ENCODE measurements at places on chromosomes 1 and 21.

- DNase-seq: no peak
Observed at GRCh38 chr1:88877382-88877825, 14.0 kb downstream of the GTF2B start.

DNA sequence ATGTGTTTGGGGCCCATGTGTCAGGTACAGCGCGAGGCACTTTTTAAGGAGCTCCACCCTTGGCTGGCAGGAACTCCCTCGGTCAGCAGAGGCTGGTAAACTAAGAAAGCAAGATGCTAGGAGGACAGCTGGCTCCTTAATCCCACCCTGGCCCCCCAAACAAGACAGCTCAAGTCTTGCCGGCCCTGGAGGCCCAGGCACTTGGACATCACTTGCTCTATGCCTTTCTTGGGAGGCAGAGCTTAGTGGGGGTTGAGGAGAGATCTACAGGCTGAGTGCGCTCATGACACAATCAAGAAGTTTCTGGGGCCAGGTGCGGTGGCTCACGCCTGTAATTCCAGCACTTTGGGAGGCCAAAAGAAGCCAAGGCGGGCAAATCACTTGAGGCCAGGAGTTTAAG lies 78.1 kb downstream of the CD34 start:
- DNase-seq: no peak

DNA sequence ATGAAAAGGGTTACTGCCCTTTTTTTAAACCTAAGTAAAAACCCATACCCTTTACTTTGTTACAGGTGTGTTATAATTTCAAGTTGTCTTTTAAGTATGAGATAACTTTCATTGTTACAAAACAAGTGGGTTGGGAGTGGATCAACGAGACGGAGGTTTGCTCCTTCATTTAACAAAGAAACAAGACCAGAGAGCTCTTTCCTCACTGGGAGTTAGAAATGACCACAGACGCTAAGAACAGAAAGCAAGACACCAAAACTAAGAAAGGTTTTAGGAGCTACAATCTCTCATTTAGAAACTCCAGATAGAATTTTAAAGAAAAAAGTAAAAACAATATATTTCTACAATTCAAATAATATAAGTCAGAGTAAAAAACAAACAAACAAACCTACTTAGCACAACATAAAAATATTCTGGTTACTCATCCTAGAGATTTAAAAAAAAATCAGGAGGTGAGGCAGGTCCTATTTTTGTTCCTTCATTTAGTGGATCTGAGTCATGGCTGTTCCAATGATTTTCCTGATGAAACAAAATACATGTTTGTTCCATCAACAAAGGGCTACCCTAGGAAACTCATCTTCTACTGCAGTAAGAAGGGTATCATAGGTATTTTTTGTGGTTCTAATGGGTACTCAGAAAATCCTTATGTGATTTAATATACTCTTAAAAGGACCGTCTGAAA lies 33.0 kb downstream of the APP start:
- no peak for DNase-seq

DNA sequence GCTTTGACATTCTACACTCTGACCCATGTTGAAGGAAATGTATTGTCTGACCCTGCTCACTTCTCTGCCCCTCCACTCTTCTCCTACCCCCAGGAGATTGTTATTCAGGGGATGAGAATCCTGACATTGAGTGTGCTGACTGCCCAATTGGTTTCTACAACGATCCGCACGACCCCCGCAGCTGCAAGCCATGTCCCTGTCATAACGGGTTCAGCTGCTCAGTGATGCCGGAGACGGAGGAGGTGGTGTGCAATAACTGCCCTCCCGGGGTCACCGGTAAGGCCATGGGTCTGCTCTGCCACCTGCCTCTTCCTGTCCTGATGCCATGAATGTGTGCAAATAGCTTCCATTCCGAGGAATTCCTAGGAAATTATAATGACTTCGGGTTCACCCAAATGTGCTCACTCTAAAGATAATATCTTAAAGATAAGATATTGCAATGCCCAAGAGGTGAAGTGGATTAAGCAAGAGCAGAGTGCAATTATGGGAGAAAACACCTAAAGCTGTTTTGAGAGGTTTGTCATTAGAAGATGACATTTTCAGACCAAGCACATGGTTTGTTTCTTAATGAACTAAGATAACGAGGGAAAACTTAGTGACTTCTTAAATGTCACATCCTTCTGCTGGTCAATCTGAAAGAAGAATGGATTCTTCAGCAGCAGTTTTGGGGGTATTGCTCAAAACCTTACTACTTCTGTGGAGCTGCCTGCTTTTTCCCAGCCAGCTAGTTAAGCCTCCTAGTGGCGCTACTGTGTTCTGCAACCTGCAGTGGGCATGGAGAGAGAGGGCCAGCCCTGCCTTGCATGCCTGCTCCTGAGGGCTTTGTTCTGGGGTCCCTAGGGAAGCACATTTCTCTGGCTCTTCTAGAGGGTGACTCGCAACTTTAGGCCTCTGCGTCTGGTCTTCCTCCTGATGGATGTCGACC lies 41.6 kb downstream of the LAMC2 start:
- peak; percentile 17 for DNase-seq

DNA sequence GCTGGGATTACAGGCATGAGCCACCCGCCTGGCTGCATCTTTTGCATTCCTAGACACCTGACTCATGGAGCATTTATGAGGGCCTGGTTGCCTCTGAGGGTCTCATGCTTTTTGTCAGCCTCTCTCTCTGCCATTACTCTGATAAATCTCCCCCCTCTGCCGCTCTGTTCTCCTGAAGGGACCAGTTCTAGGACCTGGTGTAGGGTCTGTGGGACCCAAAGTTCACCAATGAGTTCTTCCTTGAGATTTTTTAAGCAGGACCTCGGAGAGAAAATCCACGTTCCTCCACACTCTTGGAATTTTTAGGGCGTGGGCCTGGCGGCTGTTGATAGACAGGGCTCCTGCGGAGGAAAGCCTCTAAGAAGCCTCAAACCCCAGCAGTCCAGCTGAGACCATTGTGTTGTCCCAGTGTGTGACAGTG lies 91.9 kb upstream of the ERRFI1 start:
- DNase-seq: no peak

GRCh38 chr1:241488739-241489138 lies 30.8 kb downstream of the FH start:
- DNase-seq: no peak

GRCh38 chr1:193377472-193377871 lies 191.1 kb upstream of the B3GALT2 start:
- DNase-seq: no peak

GRCh38 chr1:194295685-194296084 lies 1109.3 kb upstream of the B3GALT2 start:
- peak; percentile 16 for DNase-seq

DNA sequence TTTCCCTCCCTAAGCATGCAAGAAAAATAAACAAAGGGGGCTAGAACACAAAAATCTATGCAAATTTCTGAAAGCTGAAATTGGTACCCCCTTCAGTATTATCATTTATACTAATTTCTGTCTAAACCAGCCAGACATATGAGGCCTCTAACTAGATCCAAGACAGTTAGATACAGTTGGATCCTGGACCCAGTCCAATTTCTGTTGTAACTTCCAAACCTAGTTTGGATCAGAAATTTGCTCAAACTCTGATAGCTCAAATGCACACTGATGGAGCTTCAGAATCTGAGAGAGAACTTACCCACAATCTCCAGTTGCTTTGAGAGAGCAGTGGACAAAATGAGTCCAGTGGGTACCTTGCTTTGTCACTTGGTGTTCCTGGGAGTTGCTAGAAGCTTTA lies 11.9 kb downstream of the CEP350 start:
- no peak for DNase-seq

- no peak for DNase-seq
Observed at GRCh38 chr21:39429445-39429844, 16.1 kb downstream of the LCA5L start.

GRCh38 chr1:47818682-47819573 lies 178.3 kb downstream of the TRABD2B start:
- no peak for DNase-seq

GRCh38 chr1:165423136-165423535 lies 21.8 kb downstream of the RXRG start:
- no peak for DNase-seq

DNA sequence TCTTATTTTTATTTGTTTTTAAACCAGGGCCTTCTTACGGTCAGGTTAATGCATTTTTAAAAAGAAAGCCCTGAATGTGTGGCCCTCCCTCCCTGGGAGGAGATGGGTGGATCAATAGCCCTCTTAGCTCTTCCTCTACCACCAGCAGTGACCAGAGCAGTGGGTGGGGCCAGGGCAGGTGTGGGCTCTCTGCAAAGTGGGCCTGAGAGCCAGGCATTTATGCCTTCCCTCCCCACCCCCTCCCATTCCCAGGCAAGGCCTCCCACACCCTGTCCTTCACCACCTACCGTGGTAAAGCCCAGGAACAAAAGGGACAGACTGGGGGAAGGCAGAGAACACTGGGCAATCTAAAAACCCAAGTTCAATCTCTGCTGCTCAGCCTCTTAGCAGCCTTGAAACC lies 63.9 kb downstream of the SSBP3 start:
- no peak for DNase-seq

GRCh38 chr1:40717065-40717464 lies 25.6 kb downstream of the NFYC start:
- DNase-seq: no peak

- DNase-seq: no peak
Observed at GRCh38 chr1:45196863-45197262, 9.5 kb downstream of the ZSWIM5 start.

GRCh38 chr1:36971852-36972618 lies 62.3 kb downstream of the GRIK3 start:
- DNase-seq: no peak

DNA sequence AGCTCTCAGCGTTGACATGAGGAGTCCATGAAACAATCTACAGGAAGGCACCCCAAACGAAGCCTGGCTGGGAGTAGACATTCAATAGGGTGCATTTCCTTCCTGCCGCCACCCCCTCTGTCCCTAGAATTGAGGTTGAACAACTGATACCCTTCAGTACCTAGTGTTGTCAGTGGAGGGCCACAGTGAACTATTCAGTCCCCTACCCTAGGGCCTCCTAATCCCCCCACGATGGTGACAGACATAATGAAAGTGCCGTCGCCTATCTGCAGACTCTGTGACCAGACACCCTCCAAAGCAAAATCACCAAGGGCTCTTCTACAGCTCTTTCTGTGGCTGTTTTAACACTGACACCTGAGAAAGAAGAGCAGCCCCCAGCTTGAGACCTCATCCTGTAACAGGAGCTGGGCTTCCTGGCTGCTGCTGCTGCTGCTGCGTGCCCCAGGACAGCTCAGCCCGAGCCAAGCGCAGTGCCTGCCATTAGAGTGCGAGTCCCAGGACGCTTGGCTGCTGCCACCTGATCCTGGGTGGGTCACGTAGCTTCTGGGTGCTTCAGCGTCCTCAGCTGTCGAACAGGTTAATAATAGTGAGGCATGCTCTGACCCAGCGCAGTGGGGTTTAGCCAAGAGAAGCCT lies 183.0 kb downstream of the ZBTB18 start:
- DNase-seq: no peak

- DNase-seq: no peak
Observed at GRCh38 chr1:116458695-116459094, 85.7 kb downstream of the ATP1A1 start.

- no peak for DNase-seq
Observed at GRCh38 chr1:230591678-230592077, 50.6 kb upstream of the COG2 start.

DNA sequence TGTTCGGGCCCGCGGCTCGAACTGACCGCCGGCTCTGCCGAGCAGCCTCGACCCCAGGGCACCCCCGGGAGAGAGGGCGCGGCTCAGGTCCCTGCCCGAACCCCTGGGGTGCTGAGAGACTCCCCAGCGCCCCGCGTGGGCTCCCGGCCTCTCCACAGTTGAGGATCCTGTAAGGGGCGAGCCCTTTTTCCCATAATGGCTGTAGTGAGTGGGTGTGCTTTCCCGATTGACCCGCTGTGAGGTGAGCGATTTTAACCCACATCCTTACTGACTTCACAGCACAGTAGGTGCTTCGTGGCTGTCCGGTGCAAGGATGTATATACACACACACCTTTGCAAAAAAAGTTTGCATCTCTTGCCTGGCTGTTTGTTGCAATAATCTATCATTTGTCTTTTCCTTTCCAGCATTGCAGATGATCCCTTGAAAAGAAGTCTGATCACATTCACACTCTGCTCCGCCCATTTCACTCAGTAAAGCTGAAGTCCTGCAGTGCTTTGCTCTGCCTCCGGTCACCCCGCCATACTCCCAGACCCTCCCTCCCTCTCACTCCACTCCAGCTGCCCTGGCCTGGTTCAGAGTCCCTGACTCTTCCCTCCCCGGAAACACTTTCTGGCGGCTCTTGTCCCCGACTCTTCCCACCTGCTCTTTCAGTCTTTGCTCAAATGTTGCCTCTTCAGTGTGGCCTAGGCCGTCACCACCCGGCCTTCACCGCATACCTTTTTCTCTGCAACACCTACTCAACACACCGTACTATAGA lies 955 bp upstream of the UBE2G2 start:
- no peak for DNase-seq

DNA sequence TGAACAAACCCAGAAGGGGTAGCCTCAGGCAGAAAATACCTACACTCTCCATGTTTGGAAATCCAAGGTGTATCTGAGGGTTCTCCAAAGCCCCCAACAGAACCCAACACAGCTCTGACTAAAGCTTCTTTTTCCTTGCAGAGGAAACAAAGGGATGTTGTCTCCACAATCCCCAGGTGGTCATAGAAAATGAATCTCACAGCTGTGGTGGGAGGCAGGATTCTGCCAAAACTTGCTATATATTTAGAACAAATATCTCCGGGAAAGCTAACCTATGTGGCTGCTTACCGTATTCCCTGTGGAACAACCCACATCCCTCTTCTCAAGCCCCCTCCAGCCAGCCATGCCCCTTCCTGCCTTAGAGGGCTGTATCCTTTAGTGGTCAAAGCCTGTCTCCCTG lies 406.1 kb downstream of the PRDM2 start:
- no peak for DNase-seq

- no peak for DNase-seq
Observed at GRCh38 chr1:53698384-53698980, 40.5 kb downstream of the GLIS1 start.

GRCh38 chr1:177981200-177981599 lies 11.3 kb upstream of the SEC16B start:
- DNase-seq: no peak

- no peak for DNase-seq
Observed at GRCh38 chr1:188249811-188250210, 1421.1 kb downstream of the PLA2G4A start.

DNA sequence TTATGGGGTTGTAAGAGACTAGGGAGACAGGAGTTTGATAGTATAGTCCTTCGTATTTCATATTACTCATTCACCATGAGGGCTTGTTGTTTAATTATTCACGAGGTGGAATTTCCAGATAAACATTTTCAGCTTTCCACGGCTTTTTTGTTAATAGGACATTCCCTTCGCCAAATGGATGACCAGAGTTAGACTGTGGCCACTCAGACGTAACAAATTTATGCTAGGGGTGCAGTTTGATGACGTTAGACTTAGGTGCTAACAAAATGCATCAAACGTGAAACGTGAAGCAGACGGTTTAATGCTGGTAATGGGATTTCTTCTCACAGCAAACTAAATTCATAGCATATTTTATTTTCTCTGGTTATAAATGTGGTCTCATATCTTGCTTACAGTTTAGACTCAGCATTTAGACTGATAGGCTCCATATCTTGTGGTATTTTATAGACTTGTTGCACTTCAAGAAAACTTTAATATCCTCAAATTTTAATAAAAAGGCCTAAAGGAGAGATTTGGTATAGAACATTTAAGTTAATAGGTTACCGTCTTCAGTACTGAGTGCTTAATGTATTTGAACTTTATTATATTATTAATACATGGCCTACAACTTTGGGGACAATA lies 2.3 kb downstream of the DHX9 start:
- no peak for DNase-seq

GRCh38 chr1:91020486-91020885 lies 1.3 kb downstream of the ZNF644 start:
- no peak for DNase-seq

GRCh38 chr1:203268901-203269653 lies 36.2 kb upstream of the BTG2 start:
- no peak for DNase-seq
